ENCODE measurements at places on chromosomes 3 and 15.
A peak's percentile ranks its signal among the peaks of the same experiment; 100 is the strongest.

GRCh38 chr3:80355144-80355543 lies 587.3 kb upstream of the ROBO1 start:
- DNase-seq: no peak

DNA sequence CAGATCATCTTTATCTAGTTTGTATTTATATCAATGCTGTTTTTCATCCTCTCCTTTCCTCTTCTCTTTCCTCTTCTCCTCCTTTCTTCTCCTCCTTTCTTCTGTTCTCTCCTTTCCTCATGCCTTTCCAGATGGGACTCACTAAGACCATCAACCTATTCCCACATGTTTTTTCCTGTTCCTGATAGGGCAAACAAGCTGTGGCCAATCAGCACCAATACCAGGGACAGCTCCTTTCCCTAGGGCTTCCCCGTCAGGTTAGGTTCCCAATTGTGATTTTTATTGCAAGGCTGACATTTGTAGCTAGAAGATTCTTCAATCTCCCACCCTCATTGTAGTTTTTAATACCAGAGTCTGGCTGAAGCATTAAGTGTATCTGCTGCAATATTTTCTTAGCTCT lies 76.3 kb upstream of the COL8A1 start:
- DNase-seq: peak; percentile 48

DNA sequence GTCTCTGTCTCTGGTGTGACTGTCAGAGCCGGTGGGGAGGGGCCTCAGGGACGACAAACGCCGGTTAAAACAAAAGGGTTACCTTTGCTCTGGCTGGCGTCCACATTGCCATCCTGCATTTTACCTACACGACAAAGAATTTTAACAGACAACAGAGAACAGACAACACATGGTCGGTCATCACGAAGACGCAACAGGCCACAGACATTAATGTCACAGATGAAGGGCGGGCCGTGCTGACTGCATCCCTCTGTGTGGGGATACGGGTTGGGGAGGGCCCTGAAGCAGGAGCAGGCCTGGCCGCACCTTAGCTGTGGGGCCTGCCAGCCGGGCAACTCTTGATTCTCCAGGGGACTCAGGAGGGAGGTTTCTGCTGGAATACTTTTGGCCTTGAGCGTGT lies 58.2 kb upstream of the SEC13 start:
- DNase-seq: no peak

- no peak for DNase-seq
These were observed 846 bp upstream of the POLG start for GRCh38 chr15:89335298-89336041.

GRCh38 chr3:113249111-113249510 lies 37.8 kb downstream of the BOC start:
- no peak for DNase-seq

DNA sequence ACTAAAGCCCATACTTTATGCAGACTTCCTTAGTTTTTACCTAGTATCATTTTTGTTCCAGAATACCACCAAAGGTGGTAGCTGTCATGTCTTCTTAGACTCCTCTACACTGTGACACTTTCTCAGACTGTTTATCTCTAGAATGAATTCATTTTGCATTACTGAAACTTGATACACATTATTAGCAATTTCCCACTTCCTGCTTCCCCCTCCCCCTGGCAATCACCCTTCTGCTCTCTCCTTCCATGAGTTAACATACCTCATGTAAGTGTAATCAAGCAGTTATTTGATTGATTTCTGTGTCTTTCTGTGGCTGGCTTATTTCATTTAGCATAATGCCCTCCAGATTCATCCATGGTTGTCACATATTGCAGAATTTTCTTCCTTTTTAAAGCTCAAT lies 204.9 kb downstream of the STAG1 start:
- no peak for DNase-seq

GRCh38 chr3:120093119-120093910 lies 932 bp downstream of the GSK3B start:
- DNase-seq: no peak

DNA sequence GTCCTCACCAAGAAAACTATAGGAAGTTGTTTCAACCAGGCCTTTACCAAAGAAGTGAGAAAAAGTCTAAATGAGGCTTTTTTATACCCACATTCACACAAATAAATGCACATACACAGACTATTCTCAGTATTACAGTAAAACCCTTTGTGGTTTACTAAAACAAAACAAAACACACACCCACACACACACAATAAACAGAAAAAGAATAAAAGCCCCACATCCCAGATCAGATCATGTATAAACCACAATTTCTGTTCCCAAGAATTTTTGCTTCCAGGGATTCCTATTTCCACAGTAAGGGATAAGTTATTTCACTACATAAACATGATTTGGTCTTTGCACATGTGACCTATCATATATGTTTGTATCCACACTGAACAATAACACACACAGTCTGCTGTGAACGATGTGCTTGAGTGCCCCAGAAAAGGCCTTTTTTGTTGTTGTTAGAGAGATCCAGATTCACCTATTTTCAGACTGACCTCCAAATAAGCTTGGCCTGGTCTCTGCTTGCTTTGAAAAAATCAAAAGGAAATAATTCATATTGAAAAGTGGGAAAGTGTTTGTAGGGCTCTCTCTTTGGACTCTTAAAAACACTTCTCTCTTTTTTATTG lies 283.4 kb upstream of the ATP11B start:
- no peak for DNase-seq

Data from ecto neural progenitor cell (in vitro differentiated cells).